ENCODE measurements at places on chromosomes 12 and 14. TPM values are rescaled to one million over a fixed set of nuclear protein-coding genes. Genes with fewer than 3 reads are reported as not detected.

ZBTB25 gene
- 56.8 TPM for total RNA-seq

DNA sequence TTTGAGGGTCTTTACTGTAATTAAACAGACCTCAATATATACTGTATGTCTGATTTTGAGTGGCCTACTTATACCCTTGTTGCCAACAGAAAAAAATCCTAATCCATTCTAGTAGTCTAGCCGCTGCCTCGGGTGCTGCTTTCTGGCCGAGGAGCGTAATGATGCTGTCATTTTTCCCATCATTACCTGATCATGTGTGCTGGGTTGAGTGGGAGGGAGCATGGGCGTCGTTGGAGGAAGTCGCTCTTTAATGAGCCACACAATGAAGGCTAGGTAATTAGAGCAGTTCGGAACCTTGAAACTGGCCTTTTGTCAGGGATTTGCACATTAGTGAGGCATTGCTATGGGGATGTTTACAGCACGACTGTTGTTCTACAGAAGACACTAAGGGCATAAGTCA, 76.1 kb upstream of the RFX4 start:
- no peak overlapping the region for H3K4me3 ChIP-seq
- peaks cover 28% of the 10 kb centered on the region for H3K36me3 ChIP-seq
- no peaks in the 10 kb centered on the region for H3K4me1 ChIP-seq
- H3K27me3 ChIP-seq: no peaks in the 10 kb centered on the region
- no peak overlapping the region for H3K27ac ChIP-seq

DNA sequence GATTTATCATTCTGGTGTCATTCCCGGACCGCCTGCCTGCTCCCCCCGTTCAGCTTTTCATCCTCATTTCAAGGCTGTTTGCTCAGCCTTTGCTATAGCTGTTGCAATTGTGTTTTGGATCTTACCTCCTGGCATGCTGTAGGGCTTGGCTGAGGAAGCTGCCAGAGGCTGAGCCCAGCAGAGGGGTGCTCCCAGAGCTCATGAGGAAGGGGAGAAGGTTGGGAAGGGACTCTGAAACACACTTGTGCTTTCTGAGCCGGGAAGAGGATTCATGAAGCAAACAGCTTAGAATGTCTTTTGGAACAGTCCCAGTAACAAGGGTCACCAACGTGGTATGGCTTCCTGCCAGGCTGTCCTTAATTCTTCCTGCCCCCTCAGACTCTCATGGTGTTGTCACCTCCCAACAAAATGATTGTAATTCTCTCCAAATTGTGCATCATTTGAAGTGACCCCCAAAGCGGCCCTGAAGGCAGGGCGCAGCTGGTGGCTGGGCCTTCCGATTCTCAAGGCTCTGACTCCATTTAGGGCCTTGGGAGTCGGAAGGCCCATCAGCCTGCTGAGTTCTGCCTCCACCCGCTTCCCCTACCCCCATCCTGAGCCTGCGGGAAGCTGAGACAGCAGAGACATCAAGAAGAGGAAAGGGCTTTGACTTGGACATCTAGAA, 111.9 kb upstream of the ARHGAP5 start:
- no peak overlapping the region for H3K4me3 ChIP-seq
- H3K36me3 ChIP-seq: no peaks in the 10 kb centered on the region
- H3K27ac ChIP-seq: no peak overlapping the region

TEP1 gene
- total RNA-seq: 17.4 TPM

- no peaks in the 10 kb centered on the region for H3K27me3 ChIP-seq
- no peak overlapping the region for H3K4me3 ChIP-seq
- no peaks in the 10 kb centered on the region for H3K36me3 ChIP-seq
- no peaks in the 10 kb centered on the region for H3K4me1 ChIP-seq
- DNase-seq: no peak
Observed at GRCh38 chr12:60266381-60266852, 670.6 kb downstream of the SLC16A7 start.

CACNA1C gene
- 0.05 TPM for total RNA-seq

KCNK10 gene
- not detected for total RNA-seq

CDCA3 gene
- 0.89 TPM for total RNA-seq

DNA sequence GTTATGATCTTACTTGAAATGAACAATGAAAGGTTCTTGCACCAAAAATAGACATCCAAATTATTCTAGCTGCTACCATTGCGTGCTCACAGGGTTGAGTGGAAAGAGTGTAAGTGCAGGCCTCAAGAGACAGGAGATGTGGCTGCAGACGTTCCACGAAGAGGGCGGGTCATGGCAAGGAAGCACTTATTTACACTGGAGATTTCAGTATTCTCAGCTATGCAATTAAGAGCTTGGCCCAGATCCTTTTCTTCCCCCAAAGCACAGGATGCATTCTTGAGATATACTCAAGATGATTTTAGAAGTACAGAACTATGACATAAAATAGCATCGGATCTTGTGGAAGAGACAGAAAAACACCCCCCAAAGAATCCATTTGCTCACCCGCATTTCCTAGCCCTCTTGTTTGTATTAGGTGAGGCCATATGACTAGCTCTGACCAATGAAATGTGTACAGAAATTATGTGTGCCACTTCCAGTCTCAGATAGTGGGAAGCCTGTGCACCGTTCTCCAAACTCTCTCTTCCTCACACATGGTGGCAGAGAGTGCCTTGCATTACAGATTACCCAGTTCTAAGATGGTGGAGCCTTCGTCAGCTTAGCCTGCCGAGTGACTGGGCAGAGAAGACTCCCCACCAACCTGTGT, 261.4 kb downstream of the TTC8 start:
- no peaks in the 10 kb centered on the region for H3K4me1 ChIP-seq
- H3K27me3 ChIP-seq: no peaks in the 10 kb centered on the region
- no peak for DNase-seq
- no peak overlapping the region for H3K27ac ChIP-seq
- no peak overlapping the region for H3K4me3 ChIP-seq

DNA sequence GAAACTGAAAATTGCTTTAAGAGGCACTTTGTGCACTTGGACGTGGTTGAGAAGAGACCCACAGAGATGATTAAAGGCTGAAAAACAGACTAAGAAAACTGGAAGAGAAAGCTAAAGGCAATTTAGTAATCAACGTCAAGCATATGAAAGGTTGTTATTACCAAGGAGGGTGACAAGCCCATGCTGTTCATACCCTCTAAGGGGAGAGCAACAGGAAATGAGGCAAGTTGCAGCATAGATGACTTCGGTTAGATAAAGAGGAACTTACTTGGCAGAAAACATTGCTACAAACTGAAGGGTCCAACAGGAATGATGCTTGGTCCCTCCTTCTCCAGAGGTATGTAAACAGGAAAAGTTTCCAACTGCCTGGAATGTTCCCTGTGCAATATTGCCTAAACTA, 107.8 kb downstream of the DUSP6 start:
- no peak for DNase-seq
- no peaks in the 10 kb centered on the region for H3K27me3 ChIP-seq
- H3K4me1 ChIP-seq: peaks cover 22% of the 10 kb centered on the region
- H3K36me3 ChIP-seq: no peaks in the 10 kb centered on the region

GPR68 gene
- 2.8 TPM for total RNA-seq

- H3K4me3 ChIP-seq: no peak overlapping the region
- H3K27me3 ChIP-seq: no peaks in the 10 kb centered on the region
- peaks cover 6% of the 10 kb centered on the region for H3K4me1 ChIP-seq
- DNase-seq: no peak
- H3K27ac ChIP-seq: no peak overlapping the region
- no peaks in the 10 kb centered on the region for H3K36me3 ChIP-seq
Observed at GRCh38 chr14:89731396-89731933, 223.1 kb downstream of the EFCAB11 start.

DNA sequence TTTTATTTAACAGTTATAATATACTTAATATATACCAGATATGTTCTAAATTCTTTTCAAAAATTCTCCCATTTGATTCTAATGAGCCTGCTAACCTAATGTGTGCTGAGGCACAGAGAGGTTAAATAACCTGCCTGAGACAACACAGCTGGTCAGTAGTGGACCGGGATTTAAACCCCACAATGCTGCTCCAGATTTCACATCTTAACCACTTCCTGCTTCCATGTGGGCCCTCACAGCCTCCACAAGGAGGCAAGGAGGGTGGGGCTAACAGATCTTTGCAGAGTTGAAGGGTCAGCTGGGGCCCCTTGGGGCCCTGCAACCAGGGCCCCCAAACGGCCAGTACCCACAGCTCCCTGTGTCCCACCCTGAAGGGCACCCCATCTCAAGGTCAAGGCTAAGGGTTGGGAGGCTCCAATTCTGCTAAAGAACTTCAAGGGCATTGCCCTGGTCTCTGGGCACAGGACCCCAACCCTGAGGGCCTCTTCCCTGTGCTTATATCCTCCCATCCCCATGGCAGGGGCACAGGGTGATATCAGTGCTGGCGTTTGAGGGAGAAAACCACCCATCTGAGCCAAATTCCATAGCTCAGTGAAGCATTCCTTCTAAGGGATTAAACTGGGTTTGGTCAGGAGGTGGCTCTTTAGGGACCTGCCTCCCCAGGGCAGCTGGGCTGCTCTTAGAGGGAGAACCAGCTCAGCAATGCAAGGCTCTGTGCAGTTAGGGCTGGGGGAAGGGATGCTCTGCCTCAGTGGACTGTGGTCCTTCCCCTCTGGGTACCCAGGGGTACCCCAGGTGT, 2.2 kb downstream of the KRT80 start:
- H3K27ac ChIP-seq: no peak overlapping the region
- H3K4me3 ChIP-seq: no peak overlapping the region

- no peaks in the 10 kb centered on the region for H3K27me3 ChIP-seq
- no peaks in the 10 kb centered on the region for H3K36me3 ChIP-seq
- peak overlapping the region; percentile 62 for H3K27ac ChIP-seq
Observed at GRCh38 chr14:89620436-89620835, 203.4 kb upstream of the FOXN3 start.

SPTSSA gene
- 1.4 TPM for total RNA-seq

ALX1 gene
- not detected for total RNA-seq

DNA sequence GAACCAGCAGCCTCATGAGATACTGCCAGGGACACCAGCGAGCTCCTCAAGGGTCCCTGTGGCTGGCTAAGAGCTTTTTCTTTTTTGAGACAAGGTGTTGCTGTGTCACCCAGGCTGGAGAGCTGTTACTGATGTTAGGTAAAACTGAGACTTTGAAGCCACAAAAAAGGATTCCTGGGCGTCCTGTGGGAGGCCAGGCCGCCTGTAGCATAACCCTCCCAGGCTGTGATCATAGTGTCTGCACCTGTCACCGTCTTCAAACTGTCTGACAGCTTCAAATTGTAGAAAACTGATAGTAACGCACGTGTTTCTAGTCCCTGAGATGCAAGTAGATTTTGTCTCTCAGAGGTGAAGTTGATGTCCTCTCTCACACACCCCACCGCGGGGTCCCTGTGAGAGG, 4.1 kb downstream of the ZFYVE21 start:
- no peak overlapping the region for H3K27ac ChIP-seq
- no peak for DNase-seq
- no peak overlapping the region for H3K4me3 ChIP-seq
- H3K27me3 ChIP-seq: no peaks in the 10 kb centered on the region

GRCh38 chr12:40688085-40688725, 4.0 kb upstream of the CNTN1 start:
- peaks cover 2% of the 10 kb centered on the region for H3K4me1 ChIP-seq
- no peak overlapping the region for H3K27ac ChIP-seq
- no peak overlapping the region for H3K4me3 ChIP-seq
- no peak for DNase-seq
- H3K27me3 ChIP-seq: peaks cover 13% of the 10 kb centered on the region
- H3K36me3 ChIP-seq: no peaks in the 10 kb centered on the region

DNA sequence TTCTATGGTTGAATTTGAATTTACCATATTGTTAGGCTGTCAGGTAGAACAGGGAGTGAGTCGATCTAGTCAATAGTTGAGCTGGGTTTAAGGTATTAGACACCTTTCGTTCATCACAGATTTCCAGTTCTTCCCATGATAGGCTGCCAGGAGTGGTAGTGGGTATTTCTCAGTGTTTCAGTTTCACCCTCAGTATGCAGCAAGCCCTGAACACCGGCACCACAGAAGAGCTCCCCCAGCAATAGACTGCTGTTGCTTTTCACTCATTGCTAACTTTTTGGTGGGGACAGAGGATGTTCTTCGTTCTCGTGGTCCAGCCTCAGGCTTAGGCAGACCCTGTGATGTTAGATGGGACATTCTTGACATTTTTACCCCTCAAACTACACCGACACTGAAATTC, 164.6 kb downstream of the PTPRO start:
- DNase-seq: no peak
- H3K27me3 ChIP-seq: no peaks in the 10 kb centered on the region
- H3K27ac ChIP-seq: no peak overlapping the region
- H3K4me1 ChIP-seq: no peaks in the 10 kb centered on the region
- H3K36me3 ChIP-seq: no peaks in the 10 kb centered on the region
- H3K4me3 ChIP-seq: no peak overlapping the region

GRCh38 chr14:61183196-61183885, 97.8 kb downstream of the TMEM30B start:
- peaks cover 11% of the 10 kb centered on the region for H3K27me3 ChIP-seq
- no peak for DNase-seq
- no peak overlapping the region for H3K4me3 ChIP-seq
- H3K36me3 ChIP-seq: no peaks in the 10 kb centered on the region

IPO4 gene
- total RNA-seq: 37.9 TPM

PDE3A gene
- not detected for total RNA-seq

MSI1 gene
- total RNA-seq: not detected

DNA sequence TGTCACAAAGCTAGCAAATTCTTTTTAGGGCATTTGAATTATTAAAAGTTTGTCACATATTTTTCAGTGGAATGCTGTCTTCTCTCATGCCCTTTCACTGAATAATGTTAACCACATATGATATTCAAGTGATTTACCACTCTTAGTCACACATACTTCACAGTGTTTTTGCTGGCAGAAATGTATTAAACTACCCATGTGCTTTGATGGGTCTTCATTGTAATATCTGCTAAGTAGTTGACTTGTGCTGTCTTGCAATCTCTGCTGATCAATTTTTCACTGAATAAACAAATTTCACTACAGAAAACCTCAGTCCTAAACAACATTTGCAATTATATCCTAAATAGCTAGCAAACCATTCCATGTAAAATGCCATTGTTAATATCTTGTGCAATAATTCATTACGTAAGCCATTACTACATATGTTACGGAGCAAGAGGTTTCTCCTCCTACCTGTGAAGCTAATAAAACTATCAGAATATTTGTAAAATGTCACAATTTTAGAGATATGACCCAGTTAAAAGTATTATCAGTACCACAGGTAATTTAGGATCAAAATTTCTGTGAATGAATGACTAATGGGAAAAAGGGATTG, 64.6 kb upstream of the LMO3 start:
- H3K27ac ChIP-seq: no peak overlapping the region
- DNase-seq: no peak
- H3K4me3 ChIP-seq: no peak overlapping the region
- no peaks in the 10 kb centered on the region for H3K36me3 ChIP-seq

DNA sequence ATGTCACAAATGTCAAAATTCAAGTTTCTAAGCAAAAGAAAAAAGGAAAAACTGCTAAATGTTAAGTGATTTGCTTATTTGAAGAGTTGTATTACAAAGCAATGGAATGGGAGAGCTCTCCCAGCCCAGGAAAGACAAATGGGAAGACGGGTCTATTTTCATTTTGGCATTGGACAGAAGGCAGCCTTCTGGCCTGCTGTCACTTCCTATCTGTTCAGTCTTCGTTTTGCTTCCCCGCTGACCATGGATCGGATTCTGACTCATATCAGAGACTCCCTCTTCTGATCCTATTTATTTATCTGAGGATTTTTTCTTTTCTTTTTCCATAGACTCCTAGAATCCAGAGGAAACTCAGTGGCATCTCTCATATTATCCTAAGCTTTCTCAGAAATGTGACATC, 634.9 kb downstream of the DIO2 start:
- H3K4me3 ChIP-seq: no peak overlapping the region
- H3K36me3 ChIP-seq: no peaks in the 10 kb centered on the region
- DNase-seq: no peak
- H3K4me1 ChIP-seq: no peaks in the 10 kb centered on the region

GRCh38 chr14:100540926-100541620, 46.1 kb downstream of the BEGAIN start:
- H3K27ac ChIP-seq: no peak overlapping the region
- H3K4me1 ChIP-seq: peaks cover 6% of the 10 kb centered on the region
- H3K4me3 ChIP-seq: no peak overlapping the region
- H3K27me3 ChIP-seq: no peaks in the 10 kb centered on the region
